ENCODE measurements at places on chromosomes 6 and 20.

- no peak for DNase-seq
These were observed 94.4 kb downstream of the TRMT6 start for GRCh38 chr20:5855939-5856338.

- no peak for DNase-seq
These were observed 228.1 kb upstream of the CITED2 start for GRCh38 chr6:139602577-139602976.

GRCh38 chr6:100230953-100231316 lies 233.8 kb downstream of the SIM1 start:
- DNase-seq = no peak

GRCh38 chr6:150301846-150302519 lies 66.8 kb upstream of the IYD start:
- no peak for DNase-seq

DNA sequence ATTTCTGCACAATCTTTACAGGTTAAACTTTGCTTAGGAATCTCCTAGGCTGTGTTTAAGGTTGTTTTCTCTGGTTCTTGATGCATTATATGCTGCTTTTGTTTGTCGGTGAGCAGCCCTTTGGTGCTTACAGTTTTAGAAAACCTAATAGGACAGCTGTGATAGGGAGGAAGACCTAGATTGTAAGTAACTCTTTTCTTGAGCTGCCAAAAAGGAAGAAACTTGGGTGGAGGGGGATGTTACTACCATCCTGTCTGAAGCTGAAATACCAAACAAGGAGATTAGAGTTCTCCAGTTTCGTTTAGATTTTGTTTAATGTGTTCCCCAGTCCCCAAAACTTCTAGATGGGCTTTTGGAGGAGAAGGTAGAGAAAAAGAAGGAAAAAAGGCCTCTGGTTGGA lies 72.0 kb downstream of the ANKS1A start:
- no peak for DNase-seq

- no peak for DNase-seq
These were observed 60.5 kb downstream of the FNDC1 start for GRCh38 chr6:159229651-159230051.

DNA sequence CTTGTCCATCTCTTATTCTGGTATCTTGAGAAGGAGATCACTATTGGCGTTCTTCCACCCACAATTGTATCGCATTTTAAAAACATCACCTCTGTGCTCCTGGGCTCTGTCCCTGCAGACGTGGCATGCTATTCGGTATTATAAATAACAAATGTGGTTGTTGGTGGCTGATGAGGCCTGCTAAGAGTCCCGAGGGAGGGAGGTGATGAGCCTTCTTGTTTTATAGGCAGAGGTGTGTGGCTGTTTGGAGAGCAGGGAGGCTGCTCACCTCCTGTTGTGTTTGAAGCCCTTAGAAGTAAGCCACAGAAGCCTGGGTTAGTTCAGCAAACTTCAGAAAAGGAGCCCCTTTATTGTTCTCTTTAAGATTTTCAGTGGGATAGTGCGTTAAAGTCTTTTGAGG lies 15.6 kb downstream of the MANBAL start:
- no peak for DNase-seq

- DNase-seq = no peak
These were observed 108.5 kb upstream of the RALGAPA2 start for GRCh38 chr20:20820785-20821483.

DNA sequence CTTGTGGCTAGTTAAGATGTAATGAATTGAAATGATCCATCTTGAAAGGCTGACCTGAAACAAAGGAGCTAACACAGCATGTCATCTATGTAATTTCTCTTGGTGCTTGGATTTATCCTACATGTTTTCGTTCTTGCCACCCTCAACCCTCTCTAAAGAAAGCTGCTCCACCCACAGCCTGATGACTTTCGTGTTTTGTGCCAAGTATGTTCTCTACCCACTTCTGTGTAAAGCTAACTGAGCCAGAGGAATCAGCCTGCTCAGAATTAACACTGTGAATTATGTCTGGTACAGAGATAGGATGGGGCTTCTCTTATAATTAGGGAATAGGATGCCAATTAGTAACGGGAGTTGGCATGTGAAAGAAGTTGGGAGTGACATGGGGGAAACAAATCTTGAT lies 67.9 kb upstream of the MLIP start:
- no peak for DNase-seq

DNA sequence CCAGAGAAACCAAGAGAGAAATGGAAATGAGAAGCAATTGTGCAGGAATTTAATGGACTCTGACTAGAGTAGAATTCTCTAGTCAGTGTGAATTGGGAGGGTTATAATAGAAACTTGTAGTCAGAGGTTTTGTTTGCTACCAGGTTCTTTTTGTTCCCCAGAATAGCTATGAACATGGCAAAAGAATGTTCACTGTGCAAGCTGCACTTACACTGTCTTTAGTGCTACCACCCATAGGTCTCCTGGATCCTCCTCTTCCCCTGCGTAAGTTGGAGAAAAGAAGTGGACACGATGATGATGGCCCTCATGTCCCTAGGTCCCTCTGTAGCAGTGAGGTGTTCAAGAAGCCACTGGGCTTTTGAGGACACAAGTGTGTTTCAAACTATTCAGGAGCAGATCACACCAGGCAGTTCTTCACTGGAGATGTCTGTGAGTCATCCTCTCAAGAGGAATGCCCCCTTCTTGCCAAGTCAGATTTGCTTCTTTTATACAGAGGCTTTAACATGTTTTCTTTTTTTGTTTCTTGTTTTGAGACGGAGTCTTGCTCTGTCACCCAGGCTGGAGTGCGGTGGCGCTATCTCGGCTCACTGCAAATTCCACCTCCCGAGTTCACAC lies 47.6 kb upstream of the SMIM8 start:
- DNase-seq = no peak

GRCh38 chr6:127946388-127946787 lies 45.5 kb upstream of the THEMIS start:
- no peak for DNase-seq

- peak; percentile 29 for DNase-seq
These were observed 77.9 kb downstream of the TNFAIP3 start for GRCh38 chr6:137944793-137945498.

DNA sequence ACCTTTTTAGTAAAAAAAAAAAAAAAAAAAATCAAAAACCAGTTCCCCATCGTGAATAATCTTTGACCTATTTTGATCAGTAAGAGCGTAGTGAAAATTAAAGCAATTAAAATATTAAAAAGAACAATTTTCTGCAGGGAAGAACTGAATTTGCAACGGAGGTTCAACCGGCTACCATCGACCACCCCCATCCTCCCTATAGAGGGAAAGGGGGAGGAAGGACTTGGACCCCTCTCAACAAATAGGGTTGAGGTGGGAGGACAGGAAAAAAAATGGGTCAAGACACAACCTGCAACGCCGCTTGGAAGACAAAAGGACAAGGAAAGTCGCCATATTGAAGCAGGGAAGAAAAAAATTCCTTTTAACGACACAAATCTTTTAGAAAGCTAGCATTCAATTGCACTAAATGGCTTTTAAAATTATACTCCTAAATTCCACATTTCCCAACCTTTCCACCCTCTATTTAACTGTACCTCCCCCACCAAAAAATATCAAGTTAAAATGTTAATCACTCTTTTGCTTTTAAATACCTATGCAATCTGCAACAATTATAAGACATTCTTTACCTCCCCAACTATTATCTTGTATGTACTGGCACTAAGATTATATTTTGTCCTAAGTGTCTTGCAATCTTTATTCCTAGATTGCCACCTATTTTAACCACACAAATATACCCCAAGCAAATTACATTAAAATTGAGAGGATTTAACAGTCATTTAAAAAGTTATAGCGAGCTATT lies 1.7 kb downstream of the PPP1R10 start:
- DNase-seq = peak; percentile 48

DNA sequence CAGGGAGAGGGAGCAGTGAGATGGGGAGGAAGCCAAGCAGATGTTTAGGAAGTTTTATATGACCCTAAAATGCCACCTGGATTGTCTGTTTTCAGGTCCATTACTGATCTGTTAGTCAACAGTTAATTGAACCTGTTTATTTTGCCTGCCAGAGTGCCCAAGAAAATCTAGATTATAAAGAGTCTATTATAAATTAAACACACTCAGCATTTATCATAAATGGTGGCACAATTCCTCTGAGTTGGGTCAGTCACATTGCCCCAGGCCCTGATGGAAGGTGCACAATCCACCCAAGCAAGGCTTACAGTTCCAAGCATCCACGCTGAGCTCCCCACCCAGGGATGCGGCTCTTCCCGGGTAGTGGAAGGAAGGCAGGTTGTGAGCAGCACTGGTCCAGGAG lies 21.4 kb upstream of the ULBP3 start:
- no peak for DNase-seq

DNA sequence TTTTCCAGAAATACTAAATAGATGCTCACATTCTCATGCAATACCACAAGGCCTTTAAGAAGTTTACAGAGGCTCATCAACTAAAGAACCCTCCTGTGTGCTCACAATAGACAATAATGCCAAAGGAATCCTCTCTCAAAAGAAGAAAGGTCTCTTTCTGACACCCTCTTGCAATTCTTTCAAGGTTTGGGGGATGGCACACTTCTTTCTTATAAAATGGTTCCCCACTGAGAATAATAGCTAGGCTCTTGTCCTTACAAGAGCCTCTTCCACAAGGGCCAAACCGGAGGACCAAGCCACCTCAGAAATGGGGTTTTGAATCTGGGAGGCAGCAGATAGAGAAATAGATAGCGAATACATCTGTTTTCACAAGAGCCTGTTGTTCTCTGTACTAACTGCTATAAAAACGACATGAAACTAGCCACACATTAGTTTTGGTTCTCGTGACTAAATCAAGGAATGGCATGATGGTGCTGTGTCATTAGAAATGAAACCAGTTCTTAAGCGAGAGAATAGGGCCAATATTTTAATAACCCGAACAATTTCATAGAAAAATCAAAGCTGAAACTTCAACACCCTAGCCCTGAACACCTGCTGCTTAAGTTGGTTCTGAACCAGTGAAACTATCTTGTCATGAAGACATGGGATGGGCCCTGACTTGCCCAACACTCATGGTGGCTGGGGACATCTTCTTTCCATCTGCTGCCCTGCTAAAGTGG lies 81.1 kb downstream of the PRDM1 start:
- DNase-seq = no peak

- no peak for DNase-seq
These were observed 7.4 kb downstream of the CPNE1 start for GRCh38 chr20:35657271-35657670.

- no peak for DNase-seq
These were observed 84.8 kb downstream of the TTLL2 start for GRCh38 chr6:167409694-167410093.

DNA sequence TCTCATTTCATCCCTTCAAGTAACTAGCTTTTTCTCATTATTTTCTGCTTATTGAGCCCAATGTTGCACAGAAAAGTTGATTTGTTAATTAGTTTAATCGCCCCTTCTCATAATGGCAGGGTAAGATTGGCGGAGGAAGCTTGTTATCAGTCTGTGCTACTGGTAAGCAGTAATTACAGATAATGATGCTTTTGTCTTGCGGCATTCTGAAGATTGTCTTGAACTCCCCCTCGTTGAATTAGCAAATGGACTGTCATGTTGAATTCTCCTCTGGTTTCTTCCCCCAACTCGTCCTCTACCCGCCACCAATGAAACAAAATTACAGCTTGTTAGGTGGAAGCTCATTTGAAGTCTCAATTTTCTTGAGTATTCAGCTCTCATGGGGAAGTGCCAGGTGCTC lies 39.4 kb downstream of the PRDM13 start:
- no peak for DNase-seq

All from NCI-H345 (cell line).